ENCODE measurements at places on chromosomes 5 and 9.

- ATAC-seq, result no peak
These were observed 1.9 kb upstream of the SLC6A18 start for GRCh38 chr5:1223278-1223670.

- peak; percentile 56 for ATAC-seq
These were observed 519 bp downstream of the EXOC3 start for GRCh38 chr5:443239-444151.

DNA sequence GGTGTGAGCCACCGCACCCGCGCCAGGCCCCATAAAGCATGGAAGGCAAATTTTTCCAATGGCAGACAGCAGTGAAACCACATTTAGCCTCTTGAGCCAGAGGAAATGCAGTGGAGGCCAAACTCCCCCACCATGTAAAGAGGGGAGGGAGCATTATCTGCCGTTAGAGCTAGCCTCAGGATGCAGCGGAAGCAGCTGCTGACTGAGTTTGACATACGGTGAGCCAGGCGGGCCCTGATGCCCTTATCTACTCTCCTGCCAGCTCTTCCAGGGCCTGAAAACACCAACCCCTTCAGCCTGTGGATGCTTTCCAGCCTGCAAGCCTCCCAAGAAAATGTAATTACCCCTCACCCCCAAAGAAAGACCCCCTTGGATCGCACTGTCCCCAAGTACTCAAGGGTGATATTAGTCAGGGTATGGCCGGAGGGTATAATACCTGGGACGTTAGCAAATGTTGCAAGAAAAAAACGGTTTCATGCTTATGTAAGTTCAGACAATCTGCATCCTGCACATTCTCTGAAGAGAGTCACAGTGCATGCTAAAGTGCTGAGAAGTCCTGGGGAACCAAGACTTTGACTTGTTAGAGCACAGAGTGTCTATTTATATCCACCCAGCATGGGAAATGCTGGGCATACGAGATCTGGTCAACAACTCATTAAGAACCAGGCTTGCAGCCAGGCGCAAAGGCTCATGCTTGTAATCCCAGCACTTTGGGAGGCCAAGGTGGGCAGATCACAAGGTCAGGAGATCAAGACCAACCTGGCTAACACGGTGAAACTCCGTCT, 11.3 kb upstream of the GGTA1 start:
- no peak for ATAC-seq

DNA sequence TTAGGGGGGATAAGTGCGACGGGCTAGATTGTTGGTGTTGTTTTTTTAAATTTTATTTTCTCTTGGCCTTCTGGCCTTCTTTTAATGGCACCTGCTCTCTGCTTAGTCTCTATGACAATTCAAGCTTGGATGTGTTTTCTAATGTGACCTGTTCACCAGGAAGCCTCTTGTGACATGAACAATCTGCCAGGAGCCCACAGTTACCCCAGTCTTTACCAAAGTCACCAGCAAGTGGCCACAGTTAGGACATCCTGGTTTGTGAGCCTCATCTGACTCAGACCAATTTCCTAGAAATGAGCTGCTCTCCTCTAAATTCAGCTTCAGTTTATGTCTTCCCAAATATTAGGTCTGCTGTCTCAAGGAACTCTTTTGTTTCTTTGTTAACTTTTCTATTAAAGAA, 135.8 kb downstream of the TLE4 start:
- no peak for ATAC-seq

GRCh38 chr5:79107020-79107796, 4.4 kb upstream of the BHMT start:
- ATAC-seq, result no peak

DNA sequence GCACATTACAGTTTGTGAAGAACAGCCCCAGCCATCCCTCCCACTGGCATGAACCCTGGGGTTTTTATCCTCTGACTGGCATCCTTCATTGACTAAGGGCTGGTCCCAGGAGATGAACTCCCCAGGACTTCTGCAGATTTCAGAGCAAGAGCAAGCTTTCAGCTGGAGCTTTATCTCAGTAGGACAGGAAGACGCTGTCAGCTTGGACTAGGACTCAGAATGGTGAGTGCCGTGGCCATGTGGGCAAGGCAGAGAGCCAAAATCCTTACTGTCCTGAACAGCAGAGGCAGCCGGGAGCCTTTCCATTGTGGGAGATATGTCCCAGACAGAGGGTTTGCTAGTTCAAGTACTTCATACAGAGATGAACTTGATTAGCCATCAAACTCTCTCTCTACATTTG, 3.2 kb upstream of the ACOT12 start:
- no peak for ATAC-seq

GRCh38 chr5:175872287-175873087, 1.1 kb downstream of the CPLX2 start:
- no peak for ATAC-seq

DNA sequence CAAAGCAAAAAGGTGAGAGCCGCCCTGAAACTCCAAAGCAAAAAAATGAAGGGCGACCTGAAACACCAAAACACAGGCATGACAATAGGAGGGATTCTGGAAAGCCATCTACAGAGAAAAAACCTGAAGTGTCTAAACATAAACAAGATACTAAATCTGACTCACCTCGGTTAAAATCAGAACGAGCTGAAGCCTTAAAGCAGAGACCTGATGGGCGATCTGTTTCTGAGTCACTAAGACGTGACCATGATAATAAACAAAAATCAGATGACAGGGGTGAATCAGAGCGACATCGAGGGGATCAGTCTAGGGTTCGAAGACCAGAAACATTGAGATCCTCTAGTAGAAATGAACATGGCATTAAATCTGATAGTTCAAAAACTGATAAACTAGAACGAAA, 108.8 kb downstream of the NIPBL start:
- no peak for ATAC-seq

DNA sequence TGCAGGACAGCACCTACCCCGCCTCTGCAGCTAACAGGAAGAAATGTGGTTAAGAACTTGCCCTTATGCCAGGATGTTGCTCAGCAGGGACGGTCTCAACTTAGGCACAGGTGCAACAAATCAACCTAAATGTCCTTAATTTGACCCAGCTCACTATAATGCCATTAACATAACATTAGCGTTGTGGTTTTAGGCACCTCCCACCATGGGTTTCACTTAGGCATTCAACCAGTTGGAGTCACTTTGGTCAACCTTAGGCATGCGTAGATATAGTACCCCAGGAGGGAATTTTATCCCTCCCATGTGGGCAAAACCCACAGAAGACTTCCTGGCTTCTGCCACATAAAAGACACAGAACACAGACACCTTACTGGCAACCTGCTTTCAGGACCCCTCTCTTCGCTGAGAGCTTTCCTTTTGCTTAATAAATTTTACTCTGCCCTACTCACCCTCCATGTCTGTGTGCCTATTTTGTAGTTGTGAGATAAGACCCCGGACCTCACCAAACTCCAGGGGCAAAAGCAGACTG, 8.7 kb upstream of the ERAP1 start:
- peak; percentile 94 for ATAC-seq

DNA sequence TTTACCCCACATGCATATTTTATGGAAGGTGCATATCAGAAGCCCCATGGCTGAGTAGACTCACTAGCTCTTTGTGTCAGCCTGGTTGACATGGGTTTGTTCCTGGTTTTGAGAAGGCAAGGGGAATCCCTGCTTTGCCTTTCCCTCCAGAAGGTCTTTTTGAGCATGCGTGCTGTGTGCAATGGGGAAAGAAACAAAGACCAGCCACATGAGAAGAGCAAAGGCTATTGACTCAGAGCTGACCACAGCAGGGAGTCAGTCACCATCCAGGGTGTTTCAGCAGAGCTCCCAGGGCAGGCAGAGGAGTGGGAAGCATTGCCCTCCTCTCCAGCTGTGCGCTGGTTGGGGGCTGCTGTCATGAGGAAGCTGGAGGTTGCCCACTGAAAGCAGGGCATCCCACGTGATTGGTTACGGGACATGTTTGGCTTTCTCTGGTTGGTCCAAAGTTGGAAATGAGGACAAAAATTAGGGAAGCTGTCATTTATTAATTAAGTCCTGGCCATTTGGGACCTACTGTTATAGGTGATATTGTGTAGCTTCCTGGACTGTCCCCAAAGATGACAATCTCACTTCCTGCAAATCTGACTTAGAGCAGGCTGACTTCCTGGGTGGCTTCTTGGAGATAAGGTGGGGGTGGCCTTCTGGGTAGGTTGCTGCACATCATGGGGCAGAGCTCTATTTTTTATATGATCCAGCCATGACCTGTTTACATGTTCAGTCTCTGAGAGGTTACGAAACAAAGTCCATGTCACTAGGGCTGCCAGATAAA, 48.9 kb upstream of the TDRD7 start:
- ATAC-seq, result peak; percentile 61

DNA sequence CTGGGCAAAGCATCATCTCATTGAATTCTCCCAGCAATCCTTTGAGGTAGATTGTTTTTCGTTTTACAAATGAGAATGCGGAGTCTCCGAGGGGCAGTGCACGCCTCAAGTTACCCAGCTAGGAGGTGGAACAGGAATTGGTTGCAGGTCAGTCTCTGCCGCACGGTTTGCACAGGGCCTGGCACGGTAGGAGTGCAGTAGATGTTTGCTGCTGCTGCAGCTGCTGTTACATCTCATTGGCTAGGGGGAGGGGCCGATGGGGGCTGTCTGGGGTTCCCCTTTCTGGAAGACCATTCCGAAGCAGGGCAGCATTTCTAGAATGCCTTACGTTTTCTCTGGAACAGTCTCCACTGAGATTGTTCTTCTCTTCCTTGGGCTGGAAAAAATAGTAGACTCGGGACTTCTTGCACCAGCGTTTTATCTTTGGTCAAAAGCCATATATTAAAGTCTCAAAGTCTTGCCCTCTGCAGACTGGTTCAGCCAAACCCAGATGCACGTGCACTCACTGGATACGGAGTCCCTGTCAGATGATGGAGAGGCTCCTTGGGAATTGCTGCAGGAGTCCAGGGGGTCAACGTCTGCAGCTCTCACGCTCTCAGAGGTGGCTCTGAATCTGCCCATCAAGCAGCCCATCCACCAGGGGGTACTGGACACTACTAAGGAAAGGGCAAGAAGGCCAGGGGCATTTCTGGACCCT, 1.2 kb downstream of the USP20 start:
- no peak for ATAC-seq

DNA sequence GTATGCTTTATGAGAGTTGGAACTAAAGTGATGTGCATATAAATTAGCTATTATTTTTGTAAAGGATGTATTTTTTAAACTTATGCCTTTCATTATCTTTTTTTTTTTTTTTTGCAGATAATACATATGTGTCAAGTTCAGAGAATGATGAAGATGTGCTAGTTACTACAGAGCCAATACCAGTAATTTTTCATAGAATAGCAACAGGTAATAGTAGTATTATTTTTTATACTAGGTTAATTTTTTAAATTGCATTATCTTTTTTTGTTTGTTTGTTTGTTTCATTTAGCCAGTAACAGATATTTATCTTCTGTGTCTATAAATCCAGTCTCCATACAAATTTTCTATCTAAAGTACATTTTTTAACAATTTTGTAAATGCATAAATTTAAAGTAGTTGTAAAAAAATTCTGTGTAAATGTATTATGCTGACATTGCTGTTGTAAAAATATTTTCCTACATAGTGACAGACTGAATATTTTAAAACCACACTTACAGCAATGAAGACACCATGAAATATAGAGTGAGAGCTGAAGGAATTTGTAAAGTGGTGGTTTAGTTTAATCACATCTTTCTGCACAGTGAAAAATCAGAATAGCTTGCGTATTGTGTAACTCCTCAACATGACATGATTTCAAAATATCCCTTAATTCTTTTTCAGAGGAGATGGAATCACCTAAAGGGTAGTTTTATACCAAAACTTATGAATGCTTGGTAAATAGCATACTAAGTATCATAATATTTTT, 93.3 kb downstream of the PARP8 start:
- no peak for ATAC-seq

- ATAC-seq, result no peak
These were observed 7.2 kb downstream of the FOXD1 start for GRCh38 chr5:73441378-73441777.

DNA sequence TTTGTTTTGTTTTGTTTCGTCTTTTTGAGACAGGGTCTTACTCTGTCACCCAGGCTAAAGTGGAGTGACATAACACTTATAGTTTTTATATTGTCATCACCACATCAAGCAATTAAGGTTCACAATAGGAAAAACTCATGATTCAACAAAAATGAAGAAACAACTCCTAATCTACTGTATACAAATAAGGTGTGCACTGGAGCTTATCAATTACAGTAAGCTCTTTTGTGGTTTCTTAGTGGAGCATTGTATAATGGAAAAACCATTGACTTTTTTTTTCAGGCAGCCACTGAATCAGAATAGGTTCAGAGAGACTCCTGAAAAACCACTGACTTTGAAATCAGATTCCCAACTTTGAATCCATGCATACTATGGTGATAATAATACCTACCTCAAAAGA, 10.8 kb upstream of the PLIN2 start:
- ATAC-seq, result no peak

DNA sequence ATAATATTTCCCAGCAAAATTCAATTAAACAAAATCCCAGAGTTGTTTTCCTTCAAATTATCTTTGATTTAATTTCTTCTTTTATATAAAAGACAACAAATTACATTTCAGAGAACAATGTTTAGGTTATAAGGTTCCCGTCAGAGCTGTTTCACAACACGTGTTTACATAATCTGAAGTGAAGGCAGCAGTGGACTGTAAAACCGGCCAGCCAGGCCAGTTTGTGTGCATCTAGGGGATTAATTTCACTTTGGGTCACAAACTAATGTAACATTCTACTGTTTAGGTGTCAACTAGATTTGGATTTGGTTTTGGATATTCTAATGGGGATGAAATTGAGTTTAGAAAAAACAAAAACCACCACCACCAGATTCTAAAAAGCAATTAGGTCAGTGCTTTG, 86.5 kb upstream of the PLPP1 start:
- no peak for ATAC-seq

DNA sequence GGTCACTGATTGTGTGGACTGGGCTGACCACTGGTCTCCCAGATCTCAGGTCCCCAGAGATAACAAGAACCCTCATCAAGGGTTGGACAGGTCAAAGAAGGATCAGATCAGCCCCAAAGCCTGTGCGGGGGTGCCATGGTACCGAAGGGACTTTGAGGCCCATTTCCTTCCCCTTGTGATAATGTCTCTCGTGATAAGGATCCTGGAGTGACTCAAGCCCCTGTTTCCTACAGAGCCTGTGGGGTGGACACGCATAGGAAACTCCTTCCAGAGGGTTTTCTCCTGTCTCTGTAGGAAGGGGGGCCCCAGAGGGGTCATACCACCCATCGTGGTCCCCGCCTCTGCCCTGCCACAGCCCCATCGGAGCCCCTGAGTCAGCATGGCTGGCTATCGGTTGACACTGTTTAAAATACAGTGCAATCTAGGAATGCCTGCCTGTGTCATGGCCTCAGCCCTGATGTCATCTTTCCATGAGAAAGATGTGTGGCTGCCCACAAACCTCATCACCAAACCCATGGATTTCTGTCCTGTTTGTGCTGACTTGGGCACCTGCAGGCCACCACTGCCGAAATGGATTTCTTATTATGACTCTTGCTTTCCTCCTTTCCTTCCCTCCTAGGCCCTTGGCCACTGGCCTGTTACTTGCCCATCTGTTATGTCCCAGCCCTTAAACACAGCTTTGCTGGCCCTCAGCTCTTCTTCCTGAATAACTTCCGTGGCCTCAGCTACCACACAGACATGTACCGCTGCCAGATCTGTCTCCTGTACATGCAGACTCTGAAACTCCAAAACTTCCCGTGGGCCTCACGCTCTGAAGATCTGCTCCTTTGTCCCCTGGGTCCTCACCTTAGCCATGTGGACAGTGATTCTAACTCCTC, 2.9 kb upstream of the CSF2 start:
- ATAC-seq, result no peak

GRCh38 chr9:109574061-109574882, 76.2 kb upstream of the PTPN3 start:
- peak; percentile 62 for ATAC-seq

Data from stimulated activated memory B cell treated with anti-CD40 and anti-IgM and Interleukin-4, amounts not matched to agents 10 μg/mL and 1 μg/mL and 100 μg/mL, for 72 hours (primary cell).